ENCODE measurements at places on chromosomes 13 and 19.

DNA sequence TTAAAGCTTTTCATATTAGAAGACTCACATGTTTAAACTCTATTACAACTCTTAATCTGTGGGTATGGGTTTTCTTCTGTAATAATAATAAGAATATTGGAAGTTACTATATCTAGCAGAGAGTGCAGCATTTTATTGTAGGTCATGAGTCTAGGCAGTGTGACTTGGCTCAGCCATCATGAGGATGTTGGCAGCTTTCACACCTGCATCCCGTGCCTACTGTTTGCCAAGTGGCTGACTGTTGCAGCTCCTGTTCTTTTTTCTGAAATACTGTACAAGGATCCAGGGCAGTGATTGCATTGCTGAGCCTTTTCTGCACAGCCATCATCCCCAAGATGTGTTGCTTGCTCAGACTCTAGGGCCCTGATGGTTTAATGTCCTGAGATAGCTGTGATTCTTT is 47.4 kb downstream of the MTUS2 start:
- no peak for DNase-seq

DNA sequence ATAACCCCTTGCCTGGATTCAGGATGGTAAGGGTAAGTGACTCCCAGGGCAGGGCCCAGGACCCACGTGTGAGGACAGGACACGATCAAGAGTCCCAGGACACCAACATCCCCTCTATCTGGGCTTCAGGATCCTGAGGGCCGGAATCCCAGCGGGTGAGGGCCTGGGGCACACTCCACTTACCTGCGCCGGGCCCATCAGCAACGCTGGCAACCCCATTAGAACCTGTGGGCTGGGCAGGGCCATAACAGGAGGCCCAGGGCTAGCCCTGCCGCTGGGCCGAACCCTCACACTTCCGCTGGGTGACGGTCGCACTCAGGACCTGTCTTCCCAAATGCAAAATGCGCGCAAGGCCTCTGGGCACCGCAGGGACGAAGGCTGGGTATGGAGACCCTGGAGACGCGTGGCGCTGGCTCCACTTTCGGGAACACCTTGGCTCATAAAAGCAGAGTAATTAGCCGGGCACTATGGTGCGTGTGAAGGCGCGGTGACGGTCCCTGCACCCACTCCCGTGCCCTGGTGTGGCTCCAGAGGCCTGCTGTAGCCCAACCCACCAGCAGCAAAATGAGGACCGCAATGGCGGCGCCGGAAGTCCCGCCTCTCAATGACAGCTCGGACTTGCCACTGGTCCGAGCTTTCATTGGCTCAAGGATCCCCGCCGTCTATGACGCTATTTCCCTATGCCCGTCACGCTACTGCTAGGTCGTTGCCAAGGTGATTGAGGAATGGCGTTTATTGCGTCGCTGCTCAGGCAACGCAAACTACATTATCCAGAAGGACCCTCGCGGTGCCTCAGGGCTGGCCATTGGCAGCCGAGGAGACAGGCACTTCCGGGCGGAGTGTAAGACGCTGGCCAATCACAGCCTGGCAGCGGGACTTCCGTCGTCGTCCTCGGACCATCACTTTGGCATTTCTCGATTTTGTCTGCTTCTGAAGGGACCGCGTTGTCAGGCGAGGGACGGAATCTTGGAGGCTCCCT is at the start of gene ZNF132:
Gene ZNF132, minus strand, starts transcription at position 578 of the 979 bp plus-strand sequence. Its CDS starts 332 bp downstream, at position 246.
- DNase-seq, result peak; percentile 100

DNA sequence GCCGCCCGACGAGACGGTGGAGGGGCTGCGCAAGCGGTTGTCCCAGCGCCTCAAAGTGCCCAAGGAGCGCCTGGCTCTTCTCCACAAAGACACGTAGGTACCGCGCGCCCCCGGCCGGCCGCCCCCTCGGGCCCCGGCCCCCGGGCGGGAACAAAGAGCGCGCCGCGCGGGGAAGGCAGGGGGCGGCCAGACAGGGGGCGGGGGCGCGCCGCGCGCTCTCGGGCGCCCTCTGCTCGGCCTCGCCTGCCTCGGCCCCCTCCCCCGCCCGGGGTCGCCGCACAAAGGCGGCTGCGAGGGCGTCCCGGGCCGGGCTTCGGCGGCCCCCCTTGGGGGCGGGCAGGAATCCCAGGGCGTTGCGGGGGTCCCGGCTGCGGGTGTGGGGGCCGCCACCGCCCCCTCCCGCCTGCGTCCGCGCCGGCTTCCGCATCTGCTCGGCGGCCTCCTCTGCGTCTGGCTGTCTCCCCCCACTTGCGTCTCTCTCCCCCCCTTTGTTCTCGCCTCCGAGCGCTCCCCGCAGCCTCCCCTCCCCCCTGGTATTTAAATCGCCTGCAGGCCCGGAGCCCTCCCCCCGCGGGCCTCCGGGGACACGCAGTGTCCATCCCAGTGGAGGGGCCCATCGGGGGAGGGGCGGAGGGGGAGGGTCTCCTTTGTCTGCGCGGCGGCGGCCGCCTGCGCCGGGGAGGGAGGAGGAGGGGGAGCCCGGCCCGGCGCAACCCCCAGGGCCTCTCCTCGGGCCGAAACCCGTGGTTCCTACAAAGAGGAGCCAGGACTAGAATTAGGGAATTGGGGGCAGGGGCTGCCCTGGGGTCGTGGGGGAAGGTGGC is 2.3 kb downstream of the MIDN start:
- DNase-seq, result peak; percentile 70

DNA sequence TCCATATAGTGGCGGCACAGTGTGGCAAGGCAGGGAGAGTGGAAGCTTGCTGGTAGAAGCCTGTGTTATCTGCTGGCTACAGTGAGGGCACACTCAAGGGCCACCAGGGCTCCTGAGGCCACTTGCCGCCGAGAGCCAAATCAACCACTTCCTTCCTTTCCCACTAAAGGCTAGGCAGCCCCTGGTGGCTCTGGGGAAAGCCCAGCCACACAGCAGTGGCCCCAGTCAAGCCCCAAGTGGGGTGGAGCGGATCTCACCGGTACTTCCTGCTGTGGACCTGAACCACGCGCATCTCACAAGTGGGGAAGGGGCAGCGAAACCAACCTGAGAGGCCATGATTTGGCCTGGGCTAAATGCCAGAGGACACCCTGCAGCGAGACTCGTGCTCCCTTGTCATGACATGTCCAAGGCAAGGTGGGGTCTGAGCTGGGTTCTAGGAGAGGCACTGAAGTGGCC is 21.9 kb upstream of the SLC35E1 start:
- no peak for DNase-seq

DNA sequence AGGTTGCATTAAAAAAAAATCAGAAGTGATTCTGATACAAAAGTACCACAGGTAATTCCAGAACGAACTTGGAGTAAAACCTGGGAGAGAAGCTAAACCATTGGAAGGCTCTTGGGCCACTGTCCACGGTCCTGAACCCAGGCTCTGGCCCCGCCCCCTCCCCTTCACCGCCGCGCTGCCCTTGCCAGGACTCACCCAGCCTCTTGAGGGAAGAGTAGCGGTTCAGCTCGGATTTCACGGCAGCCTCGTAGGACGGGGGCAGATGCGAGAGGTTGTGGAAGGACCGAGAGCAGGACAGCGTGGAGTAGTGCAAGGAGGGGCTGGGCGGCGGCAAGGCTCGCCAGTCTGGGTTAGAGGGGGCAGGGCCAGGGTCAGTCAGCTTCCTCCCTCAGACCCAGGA is 5.7 kb downstream of the SHISA7 start:
- DNase-seq, result no peak

GRCh38 chr13:60701895-60702294 is 304.9 kb downstream of the TDRD3 start:
- DNase-seq, result no peak

- no peak for DNase-seq
These were observed 265.9 kb downstream of the MYO16 start for GRCh38 chr13:108895220-108895704.
